ENCODE measurements at places on chromosomes 5 and 9. TPM values are rescaled to one million over a fixed set of nuclear protein-coding genes. Genes with fewer than 3 reads are reported as not detected.

Gene LAMC3
- total RNA-seq, result 0.50 TPM

Gene PPP2CA
- 131 TPM for total RNA-seq

Gene DPYSL3
- 381 TPM for total RNA-seq

Gene MRPS30
- total RNA-seq, result 47.8 TPM

- DNase-seq, result no peak
Measured at GRCh38 chr5:674630-675011, 18.5 kb downstream of the TPPP start.
